ENCODE measurements at places on chromosomes 5 and 9. TPM values are rescaled to one million over a fixed set of nuclear protein-coding genes. Genes with fewer than 3 reads are reported as not detected.

The SCGB3A2 gene
- not detected for total RNA-seq

The CREB3 gene
- total RNA-seq, result 21.8 TPM

The TRPM3 gene
- total RNA-seq, result 3.9 TPM

The GABRP gene
- not detected for total RNA-seq

The PWWP2A gene
- total RNA-seq, result 8.1 TPM

The GMCL2 gene
- total RNA-seq, result not detected

The MPDZ gene
- 28.4 TPM for total RNA-seq

The SPATA31C1 gene
- total RNA-seq, result not detected

The MLANA gene
- total RNA-seq, result 3,120 TPM

The SOHLH1 gene
- total RNA-seq, result 0.27 TPM

The FOXD4L5 gene
- not detected for total RNA-seq

The TMEM215 gene
- not detected for total RNA-seq

The PDE6A gene
- total RNA-seq, result 0.08 TPM

The FOXI1 gene
- total RNA-seq, result not detected

The OR2Y1 gene
- total RNA-seq, result not detected

The ZNF454 gene
- not detected for total RNA-seq

The CTSV gene
- 22.1 TPM for total RNA-seq

The ANKRD31 gene
- 0.69 TPM for total RNA-seq

The SLC4A9 gene
- total RNA-seq, result 0.18 TPM

All from SK-MEL-5 (cell line).